ENCODE measurements at places on chromosomes 1 and 21.

- DNase-seq, result no peak
These were observed 202.5 kb downstream of the TTLL7 start for GRCh38 chr1:83796409-83796808.

- DNase-seq, result no peak
These were observed 212.6 kb upstream of the VAMP3 start for GRCh38 chr1:7558481-7558880.

GRCh38 chr1:92713939-92714338, 71.0 kb downstream of the EVI5 start:
- no peak for DNase-seq

GRCh38 chr1:226862890-226863289, 7.5 kb upstream of the PSEN2 start:
- no peak for DNase-seq

- DNase-seq, result no peak
These were observed 23.5 kb downstream of the S100A10 start for GRCh38 chr1:151970128-151970527.

GRCh38 chr1:56056438-56057287, 522.7 kb downstream of the PLPP3 start:
- no peak for DNase-seq

DNA sequence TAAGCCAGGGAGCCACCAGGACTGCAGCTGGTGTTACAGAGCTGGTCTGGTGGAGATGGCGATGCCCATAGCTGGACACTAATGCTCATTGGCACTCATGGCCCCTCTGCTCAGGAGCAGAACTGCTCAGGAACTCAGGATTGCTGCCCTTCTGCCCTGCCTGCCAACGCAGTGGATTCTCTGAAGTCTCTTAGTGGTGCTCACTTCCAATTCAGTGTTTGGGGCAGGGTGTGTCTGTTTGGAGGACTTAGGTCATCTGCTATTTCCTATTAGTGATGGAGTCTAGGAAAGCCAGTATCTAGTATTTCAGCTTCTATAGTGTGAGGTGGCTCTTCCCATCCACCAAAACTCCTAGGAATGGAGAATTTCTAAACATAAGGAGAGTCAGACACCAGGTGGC, 29.1 kb downstream of the S100A10 start:
- no peak for DNase-seq

DNA sequence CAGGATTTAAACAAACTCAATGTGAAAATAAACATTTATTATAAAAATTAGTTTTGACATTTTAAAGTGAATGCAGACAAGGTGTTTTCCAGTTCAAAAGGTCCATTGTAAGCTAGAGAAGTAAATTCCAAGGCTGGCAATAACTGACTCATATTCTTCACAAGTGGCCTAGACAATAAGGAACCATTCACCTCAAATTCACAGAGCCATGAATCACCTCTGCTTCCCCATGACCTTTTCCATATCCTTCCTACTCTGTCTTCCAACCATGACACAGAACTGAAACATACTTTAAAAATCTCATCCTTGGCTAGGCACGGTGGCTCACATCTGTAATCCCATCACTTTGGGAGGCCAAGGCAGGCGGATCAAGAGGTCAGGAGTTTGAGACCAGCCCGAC, 24.8 kb downstream of the F11R start:
- DNase-seq, result no peak

DNA sequence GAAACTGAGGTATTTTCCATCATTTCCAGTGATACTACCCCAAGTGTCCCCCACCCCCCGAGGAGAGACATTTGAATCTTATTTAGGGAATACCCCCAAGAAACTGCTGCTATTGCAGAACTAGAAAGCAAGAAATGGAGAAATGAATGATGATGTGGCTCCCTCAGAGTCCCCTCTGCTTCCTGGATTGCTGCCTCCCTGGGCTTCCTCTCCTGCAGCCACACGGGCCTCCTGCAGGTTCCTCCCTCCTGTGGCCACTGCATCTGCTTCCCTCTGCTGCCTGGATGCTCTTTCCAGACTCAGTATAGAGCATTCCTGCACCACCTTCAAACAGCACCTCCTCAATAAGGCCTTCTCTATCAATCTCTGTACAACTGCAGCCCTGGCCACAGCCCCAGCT, 69.3 kb downstream of the SLC25A24 start:
- DNase-seq, result no peak

- DNase-seq, result no peak
These were observed 145.2 kb upstream of the SNX7 start for GRCh38 chr1:98516306-98516705.

- DNase-seq, result no peak
These were observed 44.5 kb downstream of the RRAGC start for GRCh38 chr1:38814984-38815464.

DNA sequence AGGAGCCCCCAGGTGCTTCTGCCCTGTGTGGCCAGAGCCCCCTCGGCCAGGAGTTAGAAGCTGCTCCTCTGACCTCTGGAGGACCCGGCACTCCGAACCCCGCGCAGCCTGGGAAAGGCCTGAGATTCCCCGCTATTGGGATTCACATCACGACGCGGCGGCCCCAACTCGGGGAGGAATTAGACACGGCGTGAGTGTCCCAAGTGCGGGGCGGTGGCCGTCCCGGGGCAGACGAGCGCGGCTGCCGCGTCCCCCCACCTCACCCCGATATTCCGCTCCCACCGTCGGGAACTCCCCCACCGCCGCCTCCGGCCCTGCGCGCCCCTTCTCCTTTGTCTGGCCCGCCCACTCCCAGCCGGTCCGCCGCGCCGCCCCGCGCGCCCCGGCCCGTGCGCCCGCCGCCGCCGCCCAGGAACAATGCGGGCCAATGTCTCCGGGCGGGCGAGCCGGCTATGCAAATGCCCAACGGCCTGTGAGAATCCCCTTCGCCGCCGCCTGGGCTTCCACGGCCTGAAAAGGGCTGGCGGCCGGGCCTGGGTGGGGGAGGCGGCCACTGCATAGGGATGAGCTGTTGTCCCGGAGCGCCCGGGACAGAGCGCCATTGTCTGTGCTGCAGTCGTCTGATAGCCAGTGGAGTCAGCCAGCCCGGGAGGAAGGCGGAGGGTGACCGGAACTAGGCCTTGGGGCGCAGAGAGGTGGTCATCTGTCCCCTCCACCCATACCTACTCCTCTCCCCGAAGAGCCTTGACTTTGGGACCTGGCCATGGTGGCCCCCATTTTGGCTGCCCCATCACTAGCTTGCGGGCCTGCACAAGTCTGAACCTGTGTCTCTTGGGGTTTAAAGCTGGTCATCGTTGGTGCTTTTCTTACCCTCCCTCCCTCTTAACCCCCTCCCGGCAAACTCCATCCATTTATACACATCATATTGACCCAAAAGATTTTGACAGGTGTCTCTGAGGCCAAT, 19.4 kb downstream of the RHBG start:
- DNase-seq, result no peak

DNA sequence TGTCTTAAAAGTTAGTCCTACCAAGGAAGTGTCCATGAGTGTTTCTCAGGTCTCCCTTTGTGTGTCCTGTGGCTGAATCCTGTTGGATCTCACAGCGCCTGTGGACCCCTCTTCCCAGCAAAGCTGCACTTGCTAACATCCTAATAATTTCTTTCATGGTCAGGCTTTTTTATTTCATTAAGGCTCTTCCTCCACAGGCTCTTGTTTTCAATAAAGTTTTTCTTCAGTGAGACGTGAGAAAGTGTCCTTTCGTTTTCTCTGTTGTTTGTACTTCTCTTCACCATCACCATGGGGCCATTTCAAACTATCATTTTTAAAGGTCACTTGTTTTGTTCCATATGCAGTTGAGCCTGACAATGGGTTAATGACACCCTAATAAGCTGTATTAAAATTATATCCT, 231.5 kb downstream of the LMO4 start:
- DNase-seq, result no peak

DNA sequence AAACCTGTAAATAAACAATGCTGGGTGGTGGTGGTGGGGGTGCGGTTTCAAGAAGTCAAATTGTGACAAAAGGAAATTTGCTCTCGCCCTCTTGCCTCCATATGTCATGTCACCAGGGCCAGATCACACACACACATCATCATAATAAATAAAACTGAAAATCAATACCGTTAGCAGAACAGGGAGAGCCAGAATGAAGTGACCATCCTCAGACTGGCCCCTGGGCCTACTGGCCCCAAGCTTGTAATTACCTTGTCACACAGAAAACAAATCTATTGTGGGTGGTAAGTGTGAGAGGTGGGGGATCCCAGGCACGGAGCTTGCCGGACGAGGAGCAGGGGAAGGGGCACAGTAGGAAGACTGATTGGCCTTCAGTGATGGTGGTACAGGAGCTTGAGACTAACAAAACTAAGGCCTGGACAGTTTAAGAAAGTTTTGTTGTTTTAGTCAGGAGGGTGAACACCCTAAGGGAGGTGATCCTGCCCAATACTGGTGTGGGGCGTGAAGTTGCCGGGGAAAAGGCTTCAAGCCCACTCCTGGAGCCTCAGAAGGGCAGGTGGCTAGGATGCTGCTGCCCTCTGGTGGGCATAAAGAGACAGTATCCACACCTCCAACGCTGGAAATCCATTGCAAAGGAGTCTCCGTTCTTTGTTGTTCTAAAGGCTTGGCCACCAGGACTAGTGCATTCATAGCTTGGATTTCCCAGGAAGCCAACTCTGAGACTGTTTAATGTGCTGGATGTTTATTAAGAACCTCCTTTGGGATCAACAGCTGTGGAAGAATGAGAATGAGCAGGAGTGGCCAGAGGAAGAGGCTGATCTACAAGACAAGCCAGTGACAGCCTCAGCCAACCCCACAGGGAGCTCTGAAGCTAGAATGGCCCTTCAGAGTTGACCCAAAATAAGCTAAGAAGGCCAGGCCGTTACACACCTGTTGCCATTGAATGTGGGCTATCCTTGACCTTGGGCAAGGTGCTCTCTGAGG, 8.1 kb upstream of the C1orf216 start:
- peak; percentile 25 for DNase-seq

GRCh38 chr1:98910827-98911226, 93.8 kb downstream of the PLPPR5 start:
- DNase-seq, result no peak

DNA sequence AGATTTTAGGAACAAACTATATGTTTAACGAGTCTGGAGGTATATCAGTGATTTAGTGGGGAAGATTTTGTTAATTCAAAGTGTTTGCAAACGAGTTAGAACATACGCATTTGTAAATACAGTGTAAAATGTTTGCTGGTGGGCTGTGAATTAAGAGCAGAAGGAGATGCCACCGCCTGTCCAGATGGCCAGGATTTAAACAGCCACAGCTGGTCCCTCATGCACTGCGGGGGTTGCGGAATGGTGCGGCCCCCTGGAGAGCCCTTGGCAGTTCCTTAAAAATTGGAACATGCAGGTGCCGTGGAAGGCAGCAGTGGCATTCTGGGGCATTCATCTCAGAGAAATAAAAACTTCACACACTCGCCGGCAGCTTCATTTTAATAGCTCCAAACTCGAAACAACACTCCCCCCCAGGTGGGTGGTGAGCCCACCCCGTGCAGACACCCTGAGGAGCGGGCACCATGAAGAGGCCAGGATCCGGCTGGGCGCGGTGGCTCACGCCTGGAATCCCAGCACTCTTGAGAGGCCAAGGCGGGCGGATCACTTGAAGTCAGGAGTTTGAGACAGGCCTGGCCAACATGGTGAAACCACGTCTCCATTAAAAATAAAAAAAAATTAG, 3.5 kb upstream of the C1orf159 start:
- DNase-seq, result no peak

DNA sequence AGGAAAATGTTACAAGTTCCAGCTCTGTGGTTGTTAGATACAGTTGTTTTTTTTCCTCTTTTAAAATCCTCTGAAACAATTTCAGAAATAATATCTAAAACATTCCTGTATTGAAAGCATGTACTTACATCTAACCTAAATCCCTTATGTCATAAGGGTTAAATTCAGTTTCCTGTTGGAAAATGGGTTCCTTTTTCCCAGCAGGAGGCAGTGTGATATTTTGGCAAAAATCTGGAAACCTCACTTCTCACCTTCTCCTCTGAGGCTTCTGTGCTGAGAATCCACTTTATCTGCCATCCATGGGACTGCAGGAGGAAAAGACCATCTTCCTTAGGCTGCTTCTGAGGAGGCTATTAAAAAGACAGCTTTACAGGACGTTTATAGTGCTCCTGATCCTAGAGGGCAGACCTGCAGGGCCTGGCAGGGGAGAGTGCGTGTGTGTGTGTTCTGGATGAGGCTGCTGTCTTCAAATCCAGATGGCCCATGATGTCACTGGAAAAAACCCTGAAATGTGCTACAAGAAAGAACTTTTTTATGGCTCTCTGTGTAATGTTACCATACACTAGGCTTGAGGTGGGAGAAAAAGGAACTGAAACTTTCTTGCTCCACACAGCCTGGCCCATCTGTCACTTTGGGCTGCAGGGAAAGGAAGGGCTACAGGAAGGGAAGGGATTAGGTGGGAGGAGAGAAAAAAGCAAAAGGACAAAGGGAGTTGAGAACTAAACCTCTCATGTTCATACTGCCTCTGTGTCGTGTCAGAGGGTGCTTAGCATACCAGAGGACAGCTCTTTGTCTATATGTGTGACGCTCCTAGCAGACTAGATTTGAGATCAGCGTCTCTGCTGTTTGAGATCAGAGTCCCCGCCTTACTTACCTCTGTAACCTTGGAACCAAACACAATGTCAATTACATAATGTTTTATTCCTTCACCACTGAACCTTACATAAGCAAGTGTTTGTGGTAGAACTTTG, 379.2 kb upstream of the SPAG17 start:
- no peak for DNase-seq

DNA sequence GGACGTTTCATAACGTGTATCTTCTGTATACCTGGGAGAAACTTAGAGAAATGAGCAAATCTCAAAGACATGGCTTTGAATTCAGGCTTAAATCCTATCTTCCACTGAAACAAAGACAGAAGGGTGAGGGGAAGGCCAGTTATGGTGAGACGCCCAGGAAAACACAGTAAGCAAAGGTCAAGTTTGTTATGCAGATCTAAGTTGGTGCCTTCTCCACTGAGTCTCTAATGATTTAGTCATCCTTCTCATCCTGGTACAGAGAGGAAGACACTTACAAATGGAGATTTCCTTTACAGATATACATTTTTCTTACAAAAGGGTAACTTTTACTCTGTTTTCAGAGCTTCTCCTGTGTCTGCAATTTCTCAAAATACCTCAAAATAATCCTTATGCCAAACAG, 64.4 kb downstream of the MAP3K7CL start:
- no peak for DNase-seq

- DNase-seq, result no peak
These were observed 64.7 kb downstream of the SNRPE start for GRCh38 chr1:203926025-203926540.

- no peak for DNase-seq
These were observed 179.1 kb downstream of the PSMG1 start for GRCh38 chr21:39003982-39004633.

GRCh38 chr1:153459655-153460054, 796 bp downstream of the S100A7 start:
- no peak for DNase-seq

DNA sequence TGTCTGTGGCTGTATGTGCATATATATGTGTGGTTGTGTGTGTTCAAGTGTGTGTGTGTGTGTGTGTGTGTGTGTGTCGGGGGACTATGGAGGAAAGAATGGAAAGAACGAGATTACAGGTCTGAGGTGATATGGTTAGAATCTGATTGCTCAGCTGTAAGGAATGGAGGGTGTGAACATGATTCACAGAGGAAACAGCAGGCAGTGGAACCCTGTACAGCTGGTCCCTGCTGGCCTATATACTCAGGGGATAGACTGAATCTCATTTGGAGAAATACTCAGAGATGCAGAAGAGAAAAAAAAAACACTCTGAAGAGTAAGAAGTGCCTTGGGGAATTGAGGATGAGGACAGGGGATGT, 180.1 kb upstream of the ESRRG start:
- DNase-seq, result no peak
